ENCODE measurements at places on chromosomes 1 and 21.

GRCh38 chr1:50980505-50980904, 10.5 kb downstream of the CDKN2C start:
- no peak for DNase-seq

DNA sequence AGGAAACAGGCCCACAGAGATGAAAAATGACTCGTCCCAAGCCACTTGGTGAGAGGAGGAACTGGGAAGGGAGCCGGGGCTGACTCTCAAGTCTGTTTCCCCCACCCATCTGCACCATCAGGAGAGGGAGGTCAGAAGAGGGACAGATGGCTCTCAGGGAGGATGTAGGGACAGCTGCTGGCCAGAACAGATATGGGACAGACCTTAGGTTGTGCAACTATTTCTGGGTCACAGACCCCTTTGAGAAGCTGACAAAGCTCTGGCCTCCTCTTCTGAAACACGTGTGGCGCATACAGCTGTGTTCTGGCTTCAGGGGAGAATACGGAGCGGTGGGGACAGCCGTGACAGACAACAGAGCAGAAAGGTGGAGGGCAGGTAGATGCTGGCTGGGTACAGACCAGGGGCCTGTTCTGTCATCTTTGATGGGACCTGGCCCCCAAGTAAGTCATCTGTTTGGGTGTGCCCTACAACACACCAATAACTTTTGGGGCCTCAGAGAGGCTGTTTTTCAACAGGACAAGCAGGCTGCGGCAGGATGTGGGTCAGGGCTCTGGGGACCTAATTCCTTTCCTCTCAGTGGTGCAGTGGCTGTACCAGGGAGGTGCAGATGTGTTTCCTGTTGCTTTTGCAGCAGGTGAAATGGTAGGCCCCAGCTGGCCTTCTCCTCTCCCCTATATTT, 7.3 kb downstream of the SH3BGRL3 start:
- DNase-seq: no peak

GRCh38 chr1:173050865-173051264, at the start of gene TNFSF18:
TNFSF18 (minus strand) TSS chr1:173050941; CDS start chr1:173050896, 45 bp downstream.
- DNase-seq: peak; percentile 16

DNA sequence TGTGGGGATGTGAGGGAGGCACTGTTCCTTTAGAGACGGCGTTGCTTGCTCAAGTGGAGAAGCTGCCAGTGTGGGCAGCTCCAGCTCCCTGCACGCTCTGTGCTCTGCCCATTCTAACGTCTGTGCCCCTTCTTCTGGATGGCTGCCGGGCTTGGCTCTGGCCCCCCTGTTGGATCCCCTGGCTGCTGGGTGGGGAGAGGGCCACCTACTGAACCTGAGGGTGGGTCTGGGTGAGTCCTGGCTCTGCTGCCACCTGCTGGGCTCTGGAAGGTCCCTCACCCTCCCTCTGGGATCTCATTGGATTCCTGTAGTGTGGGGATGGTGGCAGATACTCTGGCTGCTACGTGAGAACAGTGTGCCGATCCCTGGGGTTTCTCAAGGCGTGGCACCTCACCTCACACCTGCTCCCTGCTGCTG, 5.0 kb downstream of the PFKL start:
- DNase-seq: peak; percentile 28

DNA sequence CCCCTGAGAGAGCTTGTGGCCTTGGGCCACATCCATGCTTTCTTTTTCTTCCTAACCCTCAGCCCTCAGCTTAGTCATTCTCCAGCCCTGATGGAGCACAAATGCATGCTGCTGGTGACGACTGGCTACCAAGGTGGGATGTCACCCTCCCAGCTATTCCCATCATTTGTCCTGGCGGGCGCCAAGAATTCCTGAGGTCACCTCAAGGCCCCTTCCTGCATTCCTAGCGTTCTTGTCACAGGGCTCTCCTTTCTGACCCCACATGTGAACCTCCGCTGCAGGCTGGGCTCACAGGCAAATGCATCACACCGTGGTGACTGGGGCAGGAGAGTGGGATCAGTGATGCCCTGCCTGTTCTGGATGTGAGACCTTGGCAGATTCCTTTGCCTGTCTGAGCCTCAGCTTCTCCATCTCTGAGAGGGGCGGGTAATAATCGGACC, 53.4 kb upstream of the IFFO2 start:
- no peak for DNase-seq

GRCh38 chr1:184469396-184469795, 82.6 kb downstream of the C1orf21 start:
- no peak for DNase-seq

- peak; percentile 82 for DNase-seq
These were observed 10.6 kb downstream of the ZBTB17 start for GRCh38 chr1:15965228-15965767.

DNA sequence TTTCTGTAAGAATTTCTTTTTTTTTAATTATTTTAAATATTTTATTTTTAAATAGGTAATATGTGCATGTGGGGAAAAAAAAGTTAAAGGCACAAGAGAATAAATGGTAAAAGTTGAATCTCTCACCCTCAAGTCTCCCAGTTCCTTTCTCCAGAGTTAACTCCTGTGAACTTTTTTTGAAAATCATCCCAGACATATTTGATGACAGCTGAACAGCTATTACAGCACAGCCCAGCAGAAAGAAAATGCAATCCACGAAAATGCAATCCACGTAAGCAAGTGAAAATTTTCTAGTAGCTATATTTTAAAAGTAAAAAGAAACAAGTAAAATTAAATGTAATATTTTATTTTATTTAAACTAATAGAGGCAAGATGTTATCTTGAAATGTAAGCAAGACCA, 310.0 kb upstream of the RUNX1 start:
- no peak for DNase-seq

DNA sequence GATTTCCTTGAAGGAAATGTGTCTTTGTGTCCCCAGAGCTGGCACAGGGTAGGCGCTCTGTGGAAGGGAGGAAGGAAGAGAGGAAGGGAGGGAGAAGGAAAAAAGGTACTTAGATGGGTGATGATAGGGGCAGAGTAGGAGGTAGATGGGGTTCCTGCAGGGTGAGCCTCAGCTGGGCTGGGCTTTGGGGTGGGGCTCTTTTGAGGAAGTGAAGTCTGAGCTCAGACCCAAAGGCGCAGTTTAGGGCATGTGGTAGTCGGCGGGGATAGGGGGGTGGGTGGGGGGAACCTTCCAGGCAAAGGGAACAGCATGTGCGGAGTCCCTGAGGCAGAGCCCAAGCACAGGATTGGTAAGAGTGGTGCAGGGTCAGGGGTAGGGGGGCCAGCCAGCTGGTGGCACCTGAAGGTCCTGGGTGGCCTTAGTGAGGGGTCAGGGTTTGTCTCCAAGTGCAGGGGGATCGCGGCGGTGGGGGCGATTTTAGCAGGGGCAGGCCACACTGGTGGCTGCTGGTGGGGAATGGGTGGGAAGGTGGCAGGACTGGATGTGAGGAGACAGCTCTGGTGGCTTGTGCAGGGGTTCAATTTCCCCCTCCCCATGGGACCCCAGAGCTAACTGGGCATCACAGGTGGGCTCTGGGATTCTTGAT, 8.4 kb upstream of the HTR6 start:
- DNase-seq: no peak

DNA sequence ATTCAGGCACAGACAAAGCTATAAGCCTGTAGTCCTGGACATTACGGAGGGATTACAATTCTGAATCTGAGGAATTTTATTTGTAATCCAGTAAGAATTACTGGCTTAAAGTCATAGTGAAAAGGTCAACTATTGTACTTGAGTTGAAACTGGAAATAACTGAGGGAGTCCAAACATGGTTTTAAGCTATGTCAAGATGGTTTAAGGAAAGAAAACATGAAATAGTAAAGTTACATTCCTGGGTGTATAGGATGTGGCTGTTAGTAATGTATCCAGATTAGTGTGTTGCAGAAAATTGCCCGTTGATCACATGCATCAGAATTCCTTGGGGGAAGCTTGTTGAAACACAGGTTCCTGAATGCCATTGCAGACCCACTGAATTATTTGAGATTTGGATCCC, 124.8 kb upstream of the GORAB start:
- no peak for DNase-seq

- DNase-seq: no peak
These were observed 1.9 kb downstream of the ZBTB7B start for GRCh38 chr1:155004352-155005075.

- DNase-seq: no peak
These were observed 126.1 kb downstream of the GDAP2 start for GRCh38 chr1:117803318-117803717.

DNA sequence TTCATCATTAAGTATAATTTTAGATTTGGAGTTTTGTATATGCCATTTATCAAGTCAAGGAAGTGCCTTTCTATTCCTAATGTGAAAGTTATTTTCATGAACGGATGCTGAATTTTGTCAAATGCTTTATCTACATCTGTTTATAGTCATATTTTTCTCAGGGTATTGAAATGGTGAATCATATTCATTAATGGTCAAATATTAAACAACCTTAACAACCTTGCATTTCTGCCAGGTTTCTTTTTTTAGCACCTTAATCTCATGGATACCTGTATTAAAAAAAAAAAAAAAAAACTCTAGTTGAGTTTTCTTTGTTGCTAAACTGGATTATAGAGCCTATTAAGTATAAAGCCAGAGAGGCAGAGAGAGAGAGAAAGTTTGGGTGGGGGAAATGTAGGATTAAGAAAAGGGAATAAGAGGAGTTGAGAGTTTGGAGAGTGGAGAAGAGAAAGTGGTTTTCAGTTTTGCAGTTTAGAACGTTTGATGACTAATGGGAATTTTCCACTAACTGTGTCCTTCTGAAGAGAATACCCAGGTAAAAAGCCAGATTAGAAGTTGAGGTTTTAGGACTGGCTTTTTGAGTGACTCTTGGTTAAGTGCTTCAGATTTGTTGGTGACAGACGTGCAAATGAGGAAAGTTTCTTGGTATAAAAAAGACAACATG, 305.0 kb downstream of the HLX start:
- no peak for DNase-seq

DNA sequence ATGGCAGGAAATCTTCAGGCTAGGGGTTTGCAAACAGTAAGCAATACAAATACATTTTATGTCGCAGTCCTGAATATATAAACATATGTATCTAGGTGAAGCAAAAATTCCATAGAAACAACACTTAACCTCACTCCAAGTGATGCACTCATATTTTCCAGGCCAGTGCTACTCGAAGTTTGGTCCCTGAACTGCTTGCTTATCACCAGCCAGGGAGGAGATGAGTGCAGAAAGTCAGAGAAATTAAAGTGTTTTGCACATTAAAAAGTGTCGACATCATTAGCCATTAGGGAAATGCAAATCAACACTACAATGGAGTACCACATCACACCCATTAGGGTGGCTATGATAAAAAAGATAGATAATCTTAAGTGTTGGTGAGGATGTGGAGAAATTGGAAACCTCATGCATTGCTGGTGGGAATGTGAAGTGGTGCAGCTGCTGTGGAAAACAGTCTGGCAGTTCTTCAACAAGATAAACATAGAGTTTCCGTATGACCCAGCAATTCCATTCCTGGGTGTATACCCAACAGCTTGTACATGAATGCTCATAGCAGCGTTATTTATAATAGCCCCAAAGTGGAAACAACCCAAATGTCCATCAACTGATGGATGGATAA, 70.5 kb upstream of the CSF1 start:
- DNase-seq: no peak
